ENCODE measurements at places on chromosomes 16 and 17.
A peak's percentile ranks its signal among the peaks of the same experiment; 100 is the strongest.

DNA sequence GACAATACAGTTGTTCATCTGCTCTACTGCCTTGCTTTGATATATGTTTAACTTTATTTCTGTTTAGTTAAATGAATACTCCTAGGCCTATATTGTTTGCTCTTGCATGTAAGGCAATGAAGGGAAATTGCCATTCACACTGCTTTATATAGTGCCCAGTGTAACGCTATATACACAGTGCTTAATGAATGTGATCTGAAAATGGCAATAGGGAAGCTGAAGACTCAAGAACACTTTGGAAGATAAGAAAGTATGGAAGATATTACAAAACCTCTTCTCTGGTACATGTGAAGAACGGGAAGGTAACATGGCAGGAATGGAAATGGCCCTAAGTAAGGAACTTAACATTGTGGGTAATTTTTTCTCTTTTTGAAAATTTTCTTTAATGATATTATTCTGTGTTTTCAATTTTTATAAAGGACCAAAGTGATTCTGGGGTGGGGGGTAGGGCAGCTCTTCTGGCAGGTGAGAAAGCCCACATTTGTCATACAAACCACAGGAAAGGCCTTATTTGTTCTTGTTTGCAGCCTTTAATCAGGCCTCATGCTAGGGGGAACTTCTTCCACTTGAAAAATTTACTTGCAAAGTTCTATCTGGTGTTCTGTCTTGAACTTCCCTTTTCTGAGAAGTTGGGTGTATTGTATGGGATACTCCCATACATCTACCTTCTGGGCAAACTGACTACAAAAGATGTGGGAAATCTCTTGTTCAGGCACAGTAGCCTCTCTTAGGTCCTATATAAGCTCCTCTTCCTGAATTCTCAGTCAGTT lies 100.8 kb upstream of the CORO6 start:
- no peak for DNase-seq

- DNase-seq = peak; percentile 8
Observed at GRCh38 chr17:55601874-55602364, 90.7 kb upstream of the SMIM36 start.

DNA sequence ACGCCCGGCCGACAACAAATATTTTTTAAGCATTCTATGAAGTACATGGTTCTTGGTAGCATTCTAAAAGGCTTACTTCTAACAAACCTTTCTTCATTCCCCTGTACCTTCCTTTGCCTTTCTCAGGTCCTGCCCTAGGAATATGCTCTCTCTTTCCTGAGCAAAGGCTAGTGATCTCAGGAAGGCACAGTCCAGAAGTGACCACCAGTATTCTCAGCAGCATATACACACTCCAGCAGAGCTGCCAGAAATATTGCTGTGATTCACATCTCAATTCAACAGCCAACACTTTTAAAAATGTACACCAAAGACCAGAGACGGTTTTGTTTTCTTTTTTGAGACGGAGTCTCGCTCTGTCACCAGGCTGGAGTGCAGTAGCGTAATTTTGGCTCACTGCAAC lies 41.4 kb upstream of the ANKFY1 start:
- DNase-seq = no peak

DNA sequence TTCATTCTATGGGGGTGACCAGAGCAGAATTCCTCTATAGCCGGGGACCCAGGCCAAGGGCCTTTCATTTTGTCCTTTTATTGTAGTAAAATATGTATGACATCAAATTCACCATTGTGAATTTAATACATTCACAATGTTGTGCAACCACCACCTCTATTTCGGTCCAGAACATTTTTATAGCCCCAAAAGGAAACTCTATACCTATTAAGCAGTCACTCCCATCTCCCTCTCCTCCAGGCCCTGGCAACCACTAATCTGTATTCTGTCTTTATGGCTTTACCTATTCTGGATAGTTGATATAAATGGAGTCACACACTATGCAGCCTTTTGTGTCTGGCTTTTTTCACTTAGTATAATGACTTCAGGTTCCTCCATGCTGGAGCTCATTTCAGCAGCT lies 9.7 kb upstream of the TNS4 start:
- DNase-seq = no peak

- DNase-seq = no peak
Observed at GRCh38 chr16:1333149-1333812, at the start of gene BAIAP3. Gene BAIAP3, plus strand, starts transcription at chr16:1333645. Its CDS starts 4,905 bp downstream, at chr16:1338550.

- DNase-seq = no peak
Observed at GRCh38 chr16:12930881-12931280, 29.5 kb downstream of the SHISA9 start.

- DNase-seq = peak; percentile 32
Observed at GRCh38 chr16:20675488-20676267, 21.8 kb downstream of the ACSM1 start.

DNA sequence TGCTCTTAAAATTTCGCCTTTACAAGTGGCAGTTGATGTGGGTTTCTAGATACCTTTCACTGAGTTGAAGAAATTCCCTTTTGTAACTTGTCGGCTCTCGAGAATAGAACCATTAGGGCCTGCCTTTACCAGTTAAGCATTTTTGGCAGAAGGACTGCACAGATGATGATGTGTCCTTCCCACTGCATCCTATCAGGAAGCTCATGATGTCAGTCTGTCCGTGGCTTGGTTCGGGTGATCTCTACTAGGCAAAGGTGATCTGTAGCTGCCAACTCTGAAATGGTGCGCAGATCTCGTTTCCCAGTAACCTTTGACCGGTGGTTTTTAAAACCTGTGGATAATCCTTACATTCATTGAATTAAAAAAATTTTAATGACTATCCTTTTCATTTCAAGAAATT lies 49.7 kb downstream of the ZNRF1 start:
- DNase-seq = peak; percentile 53

GRCh38 chr16:60091529-60091928 lies 1357.4 kb upstream of the GOT2 start:
- DNase-seq = no peak

DNA sequence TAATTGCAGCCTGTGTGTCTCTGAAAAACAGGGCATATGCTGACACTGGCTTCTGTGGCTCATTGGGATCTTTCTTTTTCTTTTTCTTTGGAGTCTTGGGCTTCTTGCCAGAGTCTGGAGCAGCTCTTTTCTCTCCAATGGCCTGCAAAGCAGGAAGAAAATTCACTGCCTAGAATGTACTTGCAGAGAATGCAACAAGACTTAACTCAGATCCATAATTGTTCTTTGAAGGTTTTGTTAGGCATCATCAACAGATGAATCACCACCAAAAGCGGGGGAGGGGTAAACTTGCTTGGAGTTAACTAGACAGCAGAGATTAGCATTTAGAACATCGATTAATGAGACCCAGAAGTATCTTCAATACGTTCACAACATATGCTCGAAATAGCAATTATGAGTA lies 100.9 kb downstream of the TOX3 start:
- DNase-seq = no peak

DNA sequence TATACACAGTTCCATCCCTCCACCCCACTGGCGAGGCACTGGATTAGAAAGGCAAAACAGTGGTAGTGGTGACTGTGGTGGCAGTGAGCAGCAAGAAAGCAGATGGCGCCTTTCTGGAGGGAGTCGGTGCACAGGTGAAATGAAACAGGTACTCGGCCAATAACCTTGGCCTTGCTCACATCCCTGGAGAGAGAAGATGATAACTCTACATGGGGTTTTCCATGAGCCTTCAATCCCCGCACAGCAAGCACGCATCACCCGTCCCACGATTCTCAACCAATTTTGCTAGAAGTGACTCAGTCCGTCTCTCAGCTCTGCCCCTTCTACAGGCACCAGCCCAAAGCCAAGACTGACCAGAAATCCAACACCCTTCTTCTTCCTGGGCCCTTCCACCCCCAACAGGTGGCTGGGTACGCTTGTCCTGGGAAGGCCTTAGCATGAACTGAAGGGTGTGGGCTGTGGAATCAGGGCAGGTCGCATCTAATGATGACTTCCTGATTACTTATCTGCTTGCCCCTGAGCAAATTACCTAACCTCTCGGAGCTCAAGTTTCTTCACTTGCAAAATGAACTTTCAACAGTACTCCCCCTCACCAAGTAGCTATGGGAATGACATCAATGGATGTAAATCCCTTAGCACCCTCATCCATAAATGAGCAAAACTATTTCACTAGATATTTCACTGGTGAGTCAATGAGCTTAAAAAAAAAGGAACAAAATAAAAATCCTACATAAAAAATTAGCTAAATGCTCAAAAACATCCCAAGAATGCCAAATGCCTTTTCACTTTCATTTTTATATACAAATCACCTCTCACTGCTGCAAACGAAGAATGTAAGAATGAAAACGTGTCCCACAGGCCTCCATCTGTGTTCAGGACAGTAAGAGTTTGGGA lies 18.0 kb downstream of the XPO6 start:
- DNase-seq = no peak

DNA sequence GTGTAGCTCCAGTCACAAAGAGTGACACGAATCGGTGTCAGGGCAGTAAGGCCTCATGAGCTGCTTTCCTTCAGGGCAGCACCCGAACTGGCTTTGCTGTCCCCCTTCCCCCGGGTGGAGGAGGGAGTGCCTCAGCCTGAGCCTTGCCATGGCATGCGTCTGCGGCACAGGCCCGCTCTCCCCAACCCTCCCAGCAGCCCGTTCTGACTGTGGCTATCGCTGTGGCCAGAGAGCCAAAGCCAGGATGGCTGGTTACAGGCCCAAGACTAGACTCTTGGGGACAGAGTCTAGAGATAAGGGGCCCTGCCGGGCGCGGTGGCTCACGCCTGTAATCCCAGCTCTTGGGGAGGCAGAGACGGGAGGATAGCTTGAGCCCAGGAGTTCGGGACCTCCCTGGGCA lies 25.9 kb downstream of the CLUH start:
- no peak for DNase-seq

DNA sequence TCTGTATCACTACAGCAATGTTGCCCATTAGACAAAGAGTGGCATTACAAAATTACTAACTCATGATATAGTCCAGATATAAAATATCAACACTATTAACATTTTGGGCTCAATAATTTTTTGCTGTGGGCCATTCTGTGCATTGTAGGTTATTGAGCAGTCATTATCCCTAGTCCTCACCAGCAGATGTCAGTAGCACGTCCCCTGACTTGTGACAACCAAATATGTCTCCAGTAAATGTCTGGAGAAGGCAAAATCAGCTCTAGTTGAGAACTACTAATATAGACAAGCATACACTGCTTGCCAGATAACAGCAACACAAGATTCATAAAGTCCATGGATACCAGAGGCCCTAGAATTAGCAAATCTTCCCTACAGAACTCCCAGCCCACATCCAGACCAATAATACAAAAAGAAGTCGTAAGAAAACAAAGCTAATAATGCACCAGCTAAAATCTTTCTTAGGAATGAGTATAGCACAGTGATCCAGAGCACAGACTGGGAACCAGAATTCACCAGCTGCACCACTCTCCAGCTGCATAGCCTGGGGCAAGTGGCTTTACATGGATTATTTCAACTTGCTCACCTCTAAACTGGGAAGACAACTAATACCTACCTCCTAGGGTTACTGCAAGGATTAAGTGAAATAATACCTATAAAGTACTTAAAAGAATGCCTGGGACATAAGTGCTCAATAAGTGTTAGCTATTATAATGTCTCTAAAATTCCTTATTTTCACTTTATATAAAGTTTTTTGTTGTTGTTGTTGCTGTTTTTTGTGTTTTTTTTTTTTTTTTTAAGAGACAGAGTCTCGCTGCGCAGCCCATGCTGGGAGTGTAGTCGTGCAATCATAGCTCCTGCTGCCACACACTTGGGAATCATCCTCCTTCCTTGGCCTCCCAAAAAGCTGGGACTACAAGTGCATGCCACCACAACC lies 23.7 kb downstream of the HELZ start:
- peak; percentile 52 for DNase-seq

DNA sequence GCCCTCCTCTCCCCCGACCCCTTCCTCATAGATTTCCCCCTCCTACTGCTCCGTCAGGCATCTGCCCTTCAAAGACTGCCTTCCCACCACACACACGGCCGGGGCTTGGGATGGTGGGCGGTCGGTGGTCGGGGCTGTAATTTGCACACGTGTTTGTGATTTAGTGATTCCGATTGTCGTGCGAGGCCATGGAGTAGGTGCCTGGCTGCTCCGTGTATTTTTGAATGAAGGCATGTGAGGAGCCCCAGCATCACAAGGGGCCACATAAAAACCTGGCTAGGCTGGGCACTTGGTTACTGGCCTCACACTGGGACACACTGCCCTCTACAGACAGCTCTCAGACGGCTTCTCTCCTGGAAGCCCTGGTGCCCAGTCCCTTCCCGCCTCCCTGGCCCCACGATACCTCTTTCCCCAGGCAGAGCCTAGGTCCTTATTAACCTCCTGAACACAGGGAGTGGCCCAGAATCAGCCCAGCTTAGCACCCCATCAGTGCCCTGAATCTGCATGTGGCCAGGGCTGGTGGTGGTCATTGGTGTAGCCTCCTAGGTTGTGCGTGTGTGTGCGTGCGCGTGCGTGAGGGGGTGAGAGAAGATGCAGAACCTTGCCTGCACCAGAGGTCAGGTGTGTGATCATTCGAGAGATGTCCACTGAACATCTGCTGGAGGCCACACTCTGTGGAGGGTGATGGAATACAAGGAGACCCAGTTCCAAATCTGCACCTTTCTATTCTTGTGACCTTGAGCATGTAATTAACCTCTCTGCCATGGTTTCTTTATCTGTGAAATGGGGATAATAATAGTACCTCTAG lies 1.3 kb upstream of the SOCS1 start:
- peak; percentile 57 for DNase-seq

All from hematopoietic multipotent progenitor cell treated with erythropoietin and hydrocortisone succinate and interleukin-3 and kit ligand, for 17 days (in vitro differentiated cells).